A549 treated with CpdA at 1 μM for 4 hours (cell line): ENCODE measurements at places on chromosomes 11 and 22. TPM values are rescaled to one million over a fixed set of nuclear protein-coding genes. Genes with fewer than 3 reads are reported as not detected.

CADM1 gene
- 21.0 to 25.4 TPM (median 23.2 TPM) in 5 replicates for total RNA-seq

KCTD14 gene
- total RNA-seq, result 1.6 to 2.2 TPM (median 1.9 TPM) in 5 replicates

SYT13 gene
- total RNA-seq, result 7.2 to 9.1 TPM (median 8.4 TPM) in 5 replicates

CSNK2A3 gene
- 1.4 to 1.8 TPM (median 1.5 TPM) in 5 replicates for total RNA-seq

OR52L1 gene
- total RNA-seq, result not detected in 5 replicates

FREY1 gene
- total RNA-seq, result 0.37 to 0.59 TPM (median 0.48 TPM) in 4 of 5 replicates, not detected in the other

MYOD1 gene
- total RNA-seq, result not detected in 5 replicates

CD3E gene
- not detected in 5 replicates for total RNA-seq

ANGPTL5 gene
- not detected in 5 replicates for total RNA-seq

KCNA4 gene
- total RNA-seq, result not detected in 5 replicates

CNTF gene
- 1.2 to 2.0 TPM (median 1.4 TPM) in 5 replicates for total RNA-seq

KCNE3 gene
- total RNA-seq, result 0.05 to 0.07 TPM in 2 of 5 replicates, not detected in the others

PGGHG gene
- total RNA-seq, result 8.3 to 14.0 TPM (median 9.9 TPM) in 5 replicates

KCNK4 gene
- 0.07 to 0.24 TPM in 2 of 5 replicates, not detected in the others for total RNA-seq

PDE2A gene
- 1.2 to 2.8 TPM (median 1.4 TPM) in 5 replicates for total RNA-seq

YPEL4 gene
- 0.16 to 0.43 TPM (median 0.32 TPM) in 5 replicates for total RNA-seq

OR8H1 gene
- not detected in 5 replicates for total RNA-seq

ART1 gene
- not detected in 5 replicates for total RNA-seq

LGR4 gene
- total RNA-seq, result 35.9 to 44.7 TPM (median 41.0 TPM) in 5 replicates

HBE1 gene
- 0.09 to 0.78 TPM (median 0.23 TPM) in 4 of 5 replicates, not detected in the other for total RNA-seq

TSPAN4 gene
- 117 to 183 TPM (median 173 TPM) in 5 replicates for total RNA-seq

TENM4 gene
- total RNA-seq, result 0.01 to 0.13 TPM (median 0.02 TPM) in 5 replicates

ABCC8 gene
- total RNA-seq, result 1.3 to 2.2 TPM (median 1.5 TPM) in 5 replicates

PARVA gene
- 22.8 to 27.9 TPM (median 25.1 TPM) in 5 replicates for total RNA-seq
